ENCODE measurements at places on chromosomes 5 and 9.

DNA sequence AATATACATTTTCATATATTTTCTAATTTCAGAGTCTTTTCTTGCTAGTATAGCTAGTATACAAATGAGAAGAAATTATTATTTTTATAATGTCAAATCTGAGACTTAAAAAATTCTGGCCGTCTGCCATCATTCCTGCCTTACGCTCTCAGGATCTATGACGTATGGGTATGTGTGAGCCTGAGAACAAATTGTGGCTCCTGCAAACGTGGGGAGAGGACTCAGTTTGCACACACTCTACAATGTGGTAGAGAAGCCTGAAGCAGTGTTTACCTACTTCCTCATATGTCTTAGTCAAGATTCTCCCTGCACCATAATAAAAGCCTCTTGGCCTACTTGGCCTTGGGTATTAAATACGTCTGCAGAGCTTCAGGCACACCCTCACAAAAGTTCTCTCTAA is 825.4 kb downstream of the SEMA5A start:
- no peak for DNase-seq

GRCh38 chr5:74056789-74057164 is 430.8 kb downstream of the ARHGEF28 start:
- no peak for DNase-seq

- DNase-seq = peak; percentile 7
These were observed 7.3 kb downstream of the EGFLAM start for GRCh38 chr5:38265546-38266179.

GRCh38 chr5:131810510-131811249 is 13.9 kb upstream of the FNIP1 start:
- no peak for DNase-seq

DNA sequence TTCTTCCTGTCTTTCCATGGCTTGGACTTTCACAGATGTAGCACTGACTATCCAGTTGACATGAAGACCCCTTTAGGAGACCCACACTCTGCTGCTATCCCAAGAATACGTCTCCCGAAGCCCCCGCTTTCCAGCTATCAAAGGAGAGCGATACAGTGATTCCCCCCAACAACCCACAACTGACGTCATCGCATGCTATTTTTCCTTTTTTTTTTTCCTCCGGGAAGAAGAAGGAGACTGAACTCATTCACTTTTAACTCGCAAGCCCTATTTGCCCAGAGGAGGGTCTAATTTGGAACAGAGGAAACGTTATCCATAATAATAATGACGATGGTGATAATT is 2.1 kb downstream of the PAPPA start:
- no peak for DNase-seq

GRCh38 chr5:17132444-17133083 is 84.9 kb upstream of the BASP1 start:
- DNase-seq = no peak

GRCh38 chr5:79080804-79081203 is 11.2 kb downstream of the BHMT2 start:
- DNase-seq = no peak

DNA sequence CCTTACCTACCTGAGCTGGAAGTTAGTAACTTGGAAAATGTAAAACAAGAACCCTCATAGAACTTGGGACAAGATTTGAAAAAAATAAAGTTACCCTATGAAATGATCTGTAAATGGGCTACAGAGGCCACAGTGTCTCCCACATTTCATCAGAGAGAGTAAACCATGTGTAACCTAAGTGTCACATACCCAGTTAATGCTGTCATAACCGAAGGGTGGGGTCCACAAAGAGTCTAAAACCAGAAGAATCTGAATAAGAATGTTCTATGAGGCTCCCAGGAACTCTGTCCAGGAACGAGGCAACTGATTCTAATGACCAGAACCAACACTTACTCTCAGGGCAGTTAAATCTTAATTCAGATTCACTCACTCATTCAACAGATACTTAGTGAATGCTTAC is 1.0 kb upstream of the FAM13B start:
- no peak for DNase-seq

- no peak for DNase-seq
These were observed 89.9 kb upstream of the PTCH1 start for GRCh38 chr9:95606489-95607350.

DNA sequence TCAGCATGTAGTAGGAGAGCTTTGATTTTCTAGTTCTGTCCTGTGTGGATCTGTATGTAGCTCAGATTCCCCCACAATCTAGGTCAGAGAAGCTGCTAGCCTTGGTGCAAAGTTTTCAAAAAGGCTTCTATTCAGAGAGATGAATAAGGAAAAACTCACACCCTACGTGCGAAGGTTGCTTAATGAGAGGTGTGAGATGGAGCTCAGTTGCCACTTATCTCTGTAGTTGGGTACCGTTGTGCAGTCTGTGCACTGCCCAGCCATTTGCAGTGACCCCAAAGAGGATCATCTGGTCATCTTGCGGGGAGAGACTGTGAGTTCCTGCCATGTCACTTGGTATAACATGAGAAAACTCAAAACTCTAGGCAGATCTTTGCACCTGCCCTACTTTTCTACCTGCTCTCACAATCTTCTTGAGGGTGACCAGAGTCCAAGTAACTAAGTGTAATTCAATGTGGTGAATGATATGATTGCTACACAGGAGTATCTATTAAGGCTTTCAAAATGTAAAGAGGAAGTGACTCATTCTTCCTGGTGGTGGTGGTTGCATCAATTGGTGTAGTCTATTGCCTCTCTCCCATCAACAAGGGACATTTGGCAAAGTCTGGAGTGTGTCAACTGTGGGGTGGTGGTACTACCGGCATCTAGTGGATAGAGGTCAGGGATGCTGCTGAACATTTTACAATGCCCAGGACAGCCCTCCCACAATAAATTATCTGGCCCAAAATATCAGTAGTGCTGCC is 65.2 kb downstream of the TMC1 start:
- no peak for DNase-seq

DNA sequence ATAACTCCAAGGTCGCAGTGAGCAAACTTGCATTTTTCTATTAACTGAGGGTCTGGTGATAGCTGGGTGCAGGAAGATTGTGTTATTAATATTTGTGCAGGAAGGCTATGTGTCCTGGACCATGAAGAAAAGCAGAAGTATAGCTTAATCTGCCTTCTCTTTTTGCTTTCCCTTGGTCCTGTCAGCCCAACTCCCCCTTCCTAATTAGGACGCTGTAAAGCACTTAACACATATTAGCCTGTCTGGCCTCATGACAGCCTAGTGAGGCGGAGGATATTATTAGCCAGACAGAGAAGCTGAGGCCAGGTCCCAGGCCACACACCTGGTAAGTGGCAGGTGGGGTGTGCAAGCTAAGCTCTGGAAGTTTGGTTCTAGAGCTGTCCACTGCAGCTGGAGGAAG is 29.5 kb downstream of the SLC46A2 start:
- DNase-seq = no peak

- peak; percentile 12 for DNase-seq
These were observed 66.6 kb downstream of the ZNF474 start for GRCh38 chr5:122195802-122196394.

GRCh38 chr5:52989025-52989780 is at the start of gene ITGA2:
ITGA2 (plus strand) TSS chr5:52989352; CDS start chr5:52989469, 117 bp downstream.
- DNase-seq = no peak

GRCh38 chr9:91208837-91209236 is 152.9 kb downstream of the AUH start:
- DNase-seq = no peak

- no peak for DNase-seq
These were observed 3.7 kb downstream of the TLN1 start for GRCh38 chr9:35728041-35728971.

DNA sequence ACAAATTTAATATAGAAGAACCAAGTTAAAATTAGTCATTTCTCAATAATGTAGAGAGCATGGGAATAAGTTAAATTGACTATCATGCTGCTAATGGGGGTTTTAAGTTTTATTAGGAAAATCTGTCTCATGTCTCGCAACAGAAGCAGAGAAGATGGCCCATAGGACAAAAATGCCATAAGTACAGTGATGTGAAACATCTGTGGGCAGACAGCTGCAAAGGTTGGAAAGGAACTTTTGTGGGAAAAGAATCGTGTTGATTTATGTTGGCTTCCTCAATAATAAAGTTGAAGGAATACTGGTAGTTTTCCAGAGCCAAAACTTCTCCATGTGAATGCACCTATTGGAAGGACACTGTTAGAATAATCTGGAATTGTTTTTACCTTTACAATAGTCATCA is 44.8 kb downstream of the VCAN start:
- no peak for DNase-seq

- no peak for DNase-seq
These were observed 14.0 kb downstream of the ARL14EPL start for GRCh38 chr5:116046261-116046660.

DNA sequence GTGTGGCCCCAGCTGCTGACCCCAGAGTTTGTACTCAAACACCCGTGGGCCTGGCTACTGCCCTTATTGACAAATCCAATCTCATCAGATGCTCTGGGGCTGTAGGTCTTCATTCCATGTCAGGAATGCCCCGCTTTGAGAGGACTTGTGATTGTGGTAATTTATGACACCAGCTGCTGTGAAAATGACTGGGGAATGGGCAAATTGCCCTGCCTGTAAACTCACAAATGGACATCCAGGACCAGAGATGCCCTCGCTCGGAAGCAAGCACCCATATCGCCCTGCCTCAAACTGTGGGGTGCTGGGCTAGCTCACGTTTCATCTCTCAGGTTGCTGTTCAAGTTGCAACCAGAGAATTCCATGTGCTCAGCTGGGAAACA is 225.9 kb upstream of the MAP3K1 start:
- DNase-seq = no peak

GRCh38 chr5:53291528-53291927 is 182.0 kb upstream of the MOCS2 start:
- no peak for DNase-seq

GRCh38 chr5:14208071-14209021 is 65.2 kb downstream of the TRIO start:
- no peak for DNase-seq

- DNase-seq = no peak
These were observed 503.9 kb upstream of the DAB2 start for GRCh38 chr5:39928709-39929108.

- no peak for DNase-seq
These were observed 89.7 kb upstream of the ADRA1B start for GRCh38 chr5:159826351-159827214.

- DNase-seq = no peak
These were observed 30.9 kb upstream of the RAI14 start for GRCh38 chr5:34625246-34625645.

GRCh38 chr9:90953200-90953599 is 151.6 kb downstream of the SYK start:
- no peak for DNase-seq

DNA sequence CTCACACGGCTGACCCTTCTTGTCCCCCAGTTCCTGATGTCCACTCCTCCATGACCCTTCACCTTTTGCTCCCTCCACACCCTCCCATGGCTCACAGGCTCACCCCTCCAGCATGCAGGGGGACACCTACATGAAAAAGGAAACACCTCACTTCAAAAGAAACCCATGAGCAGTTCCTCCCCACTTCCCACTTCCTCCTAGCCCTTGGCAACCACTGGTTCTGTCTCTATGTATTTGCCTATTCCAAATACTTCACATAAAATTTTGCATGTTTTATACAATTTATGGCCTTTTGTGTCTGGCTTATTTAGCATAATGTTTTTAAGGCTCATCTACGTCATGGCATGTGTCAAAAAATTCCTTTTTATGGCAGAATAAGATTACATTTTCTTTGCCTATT is 100.2 kb upstream of the S1PR3 start:
- DNase-seq = no peak

GRCh38 chr5:155193029-155193428 is 179.5 kb downstream of the KIF4B start:
- no peak for DNase-seq

DNA sequence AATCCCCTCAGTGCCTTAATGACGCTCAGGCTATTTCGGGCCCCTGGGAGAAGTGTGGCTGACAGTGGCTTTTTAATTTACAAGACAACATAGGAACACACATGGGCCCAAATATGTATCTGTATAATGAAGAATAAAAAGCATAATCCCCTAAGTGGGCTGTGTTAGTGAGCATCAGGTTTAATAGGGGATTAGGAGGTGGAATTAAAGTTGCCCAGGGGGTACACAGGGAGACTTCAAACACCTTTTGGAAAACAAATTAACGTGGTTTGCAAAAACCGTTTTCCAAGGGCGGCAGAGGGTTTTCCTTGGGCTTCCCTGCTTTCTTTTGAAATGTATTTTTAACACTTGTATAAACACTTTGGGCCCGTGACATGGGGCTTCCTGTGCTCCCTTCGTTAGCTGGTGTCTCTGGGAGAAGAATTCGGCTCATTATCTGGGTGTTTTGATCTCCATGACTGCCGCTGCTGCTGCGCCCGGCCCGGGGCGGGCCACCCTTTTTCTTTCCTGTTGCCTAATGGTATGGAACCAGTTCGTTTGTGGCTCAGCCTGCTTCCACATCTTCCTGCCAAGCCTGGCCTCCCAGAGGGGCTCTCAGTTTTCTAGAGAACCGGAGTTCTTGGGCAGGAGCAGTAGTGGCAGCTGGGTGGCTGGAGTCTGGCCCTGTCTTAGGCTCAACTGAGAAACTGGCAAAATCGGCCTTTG is 173.0 kb downstream of the MACROH2A1 start:
- no peak for DNase-seq
